ENCODE measurements at places on chromosomes 13 and 19.

GRCh38 chr13:94590744-94591143 is 5.2 kb downstream of the TGDS start:
- DNase-seq, result no peak

GRCh38 chr19:3975637-3976087 is 4.8 kb upstream of the DAPK3 start:
- DNase-seq, result no peak

DNA sequence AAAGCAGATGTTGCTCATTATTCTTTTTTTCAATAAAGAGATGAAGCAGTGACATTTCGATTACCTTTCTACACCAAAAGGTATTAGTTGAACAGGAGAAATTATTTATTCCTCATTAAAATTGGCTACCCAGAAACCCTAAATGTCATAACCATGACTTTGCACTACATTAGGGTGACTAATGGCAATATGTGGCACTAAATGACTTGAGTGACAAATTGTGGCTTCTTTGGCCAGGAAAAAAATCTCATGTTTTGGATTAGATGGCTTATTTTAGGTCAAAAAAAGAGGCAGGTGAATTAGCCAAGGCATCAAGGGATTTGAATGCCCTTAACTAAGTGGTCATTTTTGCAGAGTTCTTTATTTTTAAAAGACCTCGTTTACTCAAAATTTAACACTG is 353.9 kb downstream of the NDFIP2 start:
- DNase-seq, result no peak

DNA sequence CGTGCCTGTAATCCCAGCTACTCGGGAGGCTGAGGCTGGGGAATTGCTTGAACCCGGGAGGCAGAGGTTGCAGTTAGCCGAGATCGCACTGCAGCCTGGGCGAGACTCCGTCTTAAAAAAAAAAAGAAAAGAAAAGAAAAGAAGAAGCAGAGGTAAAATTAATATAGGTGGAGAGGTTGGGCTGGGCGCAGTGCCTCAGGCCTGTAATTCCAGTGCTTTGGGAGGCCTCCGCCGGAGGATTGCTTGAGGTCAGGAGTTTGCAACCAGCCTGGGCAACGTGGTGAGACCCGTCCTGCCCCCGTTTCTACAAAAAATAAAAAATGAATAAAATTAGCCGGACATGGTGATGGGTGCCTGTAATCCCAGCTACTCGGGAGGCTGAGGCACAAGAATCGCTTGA is 912 bp upstream of the TUBA3C start:
- no peak for DNase-seq

DNA sequence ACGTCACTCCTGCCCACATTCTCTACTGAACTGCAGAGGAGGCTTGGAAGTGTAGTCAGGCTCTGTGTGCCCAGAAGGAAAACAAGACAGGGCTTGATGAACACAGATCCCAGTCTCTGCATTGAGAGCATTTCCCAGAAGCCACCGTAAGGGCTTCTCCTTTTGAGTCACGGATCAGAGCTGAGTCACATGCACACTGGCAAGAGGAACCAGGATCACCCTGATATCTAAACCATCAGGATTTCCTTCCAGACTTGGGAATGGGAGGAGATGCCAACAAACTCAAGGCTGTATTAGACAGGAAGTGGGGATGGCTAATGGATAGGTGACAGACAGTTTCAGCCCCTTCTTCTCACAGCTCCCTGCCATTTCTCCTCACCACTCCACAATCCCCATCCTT is 17.7 kb upstream of the FBXO17 start:
- DNase-seq, result no peak

- no peak for DNase-seq
Observed at GRCh38 chr19:41811036-41811435, 14.6 kb downstream of the CEACAM3 start.

GRCh38 chr13:19632915-19633478 is 462 bp upstream of the MPHOSPH8 start:
- no peak for DNase-seq

GRCh38 chr13:51286135-51287002 is 53.1 kb upstream of the SERPINE3 start:
- DNase-seq, result peak; percentile 60

Measured in T-helper 2 cell treated with Interferon-gamma antibody and Interleukin-4, amounts not matched to agents 5 μg/mL and 100 μg/mL, for 36 hours (primary cell).